ENCODE measurements at places on chromosomes 6 and 20.

GRCh38 chr6:46730921-46731461 is 4.2 kb downstream of the PLA2G7 start:
- DNase-seq, result no peak

- no peak for DNase-seq
These were observed 90.5 kb upstream of the FERMT1 start for GRCh38 chr20:6213311-6213710.

- DNase-seq, result no peak
These were observed 339.2 kb downstream of the TENT5A start for GRCh38 chr6:81413306-81413705.

- DNase-seq, result no peak
These were observed 64.4 kb downstream of the HACE1 start for GRCh38 chr6:104795363-104795762.

DNA sequence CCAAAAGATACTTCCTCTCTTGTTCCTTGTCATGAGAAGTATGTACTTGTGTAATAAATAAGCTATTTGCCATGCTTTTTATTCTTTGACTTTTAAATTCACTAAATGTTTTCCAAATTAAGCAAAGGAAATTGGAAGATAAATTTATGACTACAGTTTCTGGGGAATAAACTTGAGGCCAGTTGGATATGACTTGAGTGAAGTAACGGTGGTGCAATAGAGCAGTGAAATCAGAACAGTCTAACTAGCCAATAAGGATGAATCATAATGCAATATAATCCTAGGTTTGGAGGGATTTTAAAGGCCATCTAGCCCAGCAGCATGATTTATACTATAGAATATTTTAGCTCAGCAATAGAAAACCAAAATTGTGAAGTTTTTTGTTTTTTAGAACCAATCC is 183.8 kb upstream of the TCF21 start:
- no peak for DNase-seq

- no peak for DNase-seq
These were observed 59.4 kb upstream of the SCP2D1 start for GRCh38 chr20:18754030-18754652.

DNA sequence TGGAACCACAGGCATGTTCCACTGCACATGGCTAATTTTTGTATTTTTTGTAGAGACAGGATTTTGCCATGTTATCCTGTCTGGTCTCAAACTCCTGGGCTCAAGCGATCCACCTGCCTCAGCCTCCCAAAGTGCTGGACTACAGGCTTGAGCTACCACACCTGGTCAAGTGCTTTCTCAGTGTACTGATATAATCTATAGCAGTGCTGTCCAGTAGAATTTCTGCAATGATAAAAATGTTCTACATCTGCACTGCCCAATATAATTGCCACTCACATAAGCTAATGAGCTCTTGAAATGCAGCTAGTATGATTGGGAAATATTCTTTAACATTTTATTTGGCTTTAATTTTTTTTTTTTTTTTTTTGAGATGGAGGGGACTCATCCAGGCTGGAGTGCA is 64.2 kb downstream of the C6orf52 start:
- no peak for DNase-seq

DNA sequence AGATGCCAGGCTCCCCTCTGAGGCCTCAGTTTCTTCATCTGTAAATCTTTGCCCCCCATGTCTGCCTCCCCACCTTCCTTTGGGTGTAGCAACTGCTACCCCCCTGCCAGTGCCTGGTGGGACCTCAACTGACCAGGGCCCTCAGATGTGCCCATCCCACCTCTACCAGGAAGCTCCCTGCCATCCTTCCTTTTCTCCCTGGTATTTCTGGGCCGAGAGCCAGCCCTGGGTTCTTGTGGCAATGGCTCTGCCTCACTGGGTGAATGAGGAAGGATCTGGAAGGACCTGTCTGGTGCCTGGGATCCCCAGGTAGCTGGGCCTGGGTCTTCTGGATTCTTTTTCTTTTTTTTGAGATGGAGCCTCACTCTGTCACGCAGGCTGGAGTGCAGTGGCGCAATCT is 141.1 kb upstream of the RNF24 start:
- DNase-seq, result no peak

GRCh38 chr6:57254055-57254717 is 32.1 kb upstream of the RAB23 start:
- no peak for DNase-seq

GRCh38 chr6:125714441-125715090 is 34.9 kb upstream of the HEY2 start:
- no peak for DNase-seq

GRCh38 chr6:139883776-139884175 is 509.3 kb upstream of the CITED2 start:
- DNase-seq, result no peak

DNA sequence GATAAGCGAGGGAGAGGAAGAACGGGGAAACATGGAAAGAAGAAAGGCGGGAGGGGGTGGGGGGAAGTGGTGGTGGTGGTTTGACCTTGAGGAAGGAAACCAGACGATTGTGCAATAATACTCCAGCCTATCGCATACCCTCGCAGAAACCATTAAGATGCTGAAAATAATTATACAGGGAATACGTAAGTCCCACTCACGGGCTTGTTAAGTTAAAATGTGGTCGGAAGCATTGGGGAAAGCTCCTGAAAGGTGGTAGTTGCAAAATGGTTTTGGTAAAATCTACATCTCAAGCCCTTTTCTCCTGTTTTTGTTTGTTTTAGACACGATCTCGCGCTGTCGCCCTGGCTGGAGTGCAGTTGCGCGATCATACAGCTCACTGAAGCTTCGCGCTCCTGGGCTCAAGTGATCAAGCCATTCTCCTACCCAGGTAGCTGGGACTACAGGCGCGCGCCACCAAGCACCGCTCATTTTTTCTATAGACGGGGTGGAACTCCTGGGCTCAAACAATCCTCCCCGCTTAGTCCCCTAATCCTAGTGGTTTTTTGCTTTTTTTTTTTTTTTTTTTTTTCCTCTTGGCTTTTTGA is 128.9 kb upstream of the ZNF184 start:
- no peak for DNase-seq

Measured in stimulated activated CD4-positive, alpha-beta T cell treated with anti-CD3 and anti-CD28 coated beads, TNF-alpha, amount 100 ng/mL, for 48 hours (primary cell).